ENCODE measurements at places on chromosomes 12 and 14.
A peak's percentile ranks its signal among the peaks of the same experiment; 100 is the strongest.

DNA sequence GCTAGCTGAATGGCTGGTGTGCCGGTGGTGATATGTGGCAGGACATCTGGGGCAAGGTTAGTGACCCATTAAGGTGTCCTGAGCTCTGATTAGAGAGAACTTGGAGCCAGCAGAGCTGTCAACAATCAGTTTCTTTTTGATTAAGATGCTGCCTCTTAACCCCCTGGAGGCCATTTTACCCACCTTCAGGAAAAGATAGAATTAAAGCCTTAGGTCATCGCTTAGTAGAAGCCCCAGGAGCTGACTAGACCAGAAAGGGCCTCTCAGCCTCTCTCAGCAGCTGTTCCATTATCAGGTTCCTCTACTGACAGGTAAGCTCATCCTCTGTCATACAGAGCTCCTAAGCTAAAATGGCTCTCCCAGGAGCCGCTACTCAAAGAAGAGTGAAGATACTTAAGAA, 339.0 kb downstream of the FUT8 start:
- no peak for DNase-seq

GRCh38 chr12:18723752-18724151, 14.1 kb downstream of the PLCZ1 start:
- peak; percentile 29 for DNase-seq

- DNase-seq = no peak
Observed at GRCh38 chr12:100447381-100447780, 26.3 kb upstream of the NR1H4 start.

GRCh38 chr14:64235652-64236640, 58.2 kb downstream of the ESR2 start:
- peak; percentile 81 for DNase-seq

GRCh38 chr12:94190623-94191022, 42.2 kb downstream of the PLXNC1 start:
- DNase-seq = no peak

Data from Caki2 (cell line).